HTR-8/SVneo (cell line): ENCODE measurements at places on chromosomes 3 and 15.

- no peak for DNase-seq
These were observed 7.9 kb downstream of the TNIK start for GRCh38 chr3:171452328-171452727.

- DNase-seq: no peak
These were observed 119.1 kb upstream of the SLC25A36 start for GRCh38 chr3:140822401-140823047.

- no peak for DNase-seq
These were observed 240.1 kb upstream of the ST8SIA2 start for GRCh38 chr15:92153620-92154019.

DNA sequence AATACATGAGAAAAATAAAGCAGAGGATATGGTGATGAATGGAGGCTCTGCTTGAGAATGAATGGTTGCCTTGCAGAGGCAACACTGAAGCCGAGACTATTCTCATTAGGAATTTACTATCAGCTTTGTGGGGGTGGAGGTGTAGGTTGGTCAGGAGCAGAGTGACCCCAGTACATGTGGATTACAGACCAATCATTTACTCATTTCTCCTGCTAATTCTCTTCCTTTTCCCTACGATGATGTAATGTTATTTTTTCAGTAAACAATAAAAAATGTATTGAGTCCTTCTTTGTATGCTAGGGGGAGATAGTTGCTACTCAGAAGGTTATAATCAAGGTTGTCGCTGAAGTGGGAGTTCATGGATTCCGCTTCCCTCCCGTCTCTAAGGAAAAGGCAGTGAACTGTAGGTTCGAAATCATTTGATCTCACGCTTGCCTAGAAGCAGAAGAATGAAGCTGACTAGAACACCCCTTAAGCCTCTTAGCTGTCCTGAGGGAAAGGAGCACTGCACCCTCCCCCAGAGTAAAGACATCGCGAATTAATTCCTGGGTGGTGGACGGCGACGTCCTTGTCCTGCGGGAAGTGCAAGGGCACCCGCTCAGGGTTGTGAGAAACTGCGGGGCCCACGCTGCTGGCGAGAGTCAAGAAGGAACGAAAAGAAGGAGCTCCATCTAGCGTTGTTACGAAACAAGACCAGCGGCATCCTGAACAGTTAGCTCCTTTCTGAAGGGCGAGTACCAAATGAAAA lies 213.2 kb upstream of the PFN2 start:
- DNase-seq: peak; percentile 62

GRCh38 chr3:17420668-17421067 lies 321.8 kb downstream of the TBC1D5 start:
- DNase-seq: no peak

DNA sequence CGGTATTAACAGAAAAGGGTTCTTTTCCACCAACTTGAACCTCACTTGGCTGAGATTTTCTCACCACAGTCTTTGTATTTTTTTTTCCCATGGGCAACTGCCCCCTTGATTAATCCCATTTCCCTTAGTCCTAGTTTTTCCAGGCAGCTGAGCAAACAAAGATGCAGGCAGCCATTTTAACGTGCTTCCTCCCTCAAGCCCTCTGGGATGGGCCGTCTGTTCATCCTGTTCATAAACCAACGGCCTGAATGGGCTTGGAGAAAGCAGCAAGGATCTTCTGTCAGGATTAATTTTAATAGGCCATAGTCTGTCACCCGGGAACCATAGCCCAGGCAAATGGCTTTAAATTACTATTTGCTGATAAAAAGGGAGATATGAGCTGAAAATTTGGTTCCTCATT lies 10.4 kb upstream of the POLR2M start:
- no peak for DNase-seq

DNA sequence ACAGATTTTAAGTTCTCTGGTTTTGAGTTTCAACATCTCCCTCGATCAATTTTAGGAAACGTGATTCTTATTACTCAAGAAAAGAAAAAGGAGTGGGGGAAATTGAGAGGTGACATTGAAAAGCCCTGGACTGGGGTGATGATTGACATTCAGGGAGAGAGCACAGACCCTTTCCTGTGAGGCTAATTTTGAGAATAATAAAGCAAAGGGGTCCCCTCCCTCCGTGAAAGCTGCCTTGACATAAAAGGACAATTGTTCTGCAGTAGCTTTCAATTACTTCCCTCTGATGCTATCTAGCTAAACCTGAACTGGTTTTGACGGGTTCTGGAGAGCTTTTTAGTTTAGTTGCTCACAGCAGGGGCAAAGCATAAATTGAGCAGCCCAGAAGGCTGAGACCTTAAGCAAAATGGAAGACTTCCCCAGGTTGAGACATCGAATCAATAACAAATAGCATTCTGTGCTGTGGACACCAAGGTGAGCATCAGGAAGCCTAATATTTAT lies 14.4 kb upstream of the CMTM8 start:
- no peak for DNase-seq
